Spinal cord (tissue), 10 donors: ENCODE measurements at places on chromosomes 4 and X.

GRCh38 chr4:157992038-157992705 lies 180.7 kb downstream of the GASK1B start:
- peak; percentile 88 for DNase-seq

DNA sequence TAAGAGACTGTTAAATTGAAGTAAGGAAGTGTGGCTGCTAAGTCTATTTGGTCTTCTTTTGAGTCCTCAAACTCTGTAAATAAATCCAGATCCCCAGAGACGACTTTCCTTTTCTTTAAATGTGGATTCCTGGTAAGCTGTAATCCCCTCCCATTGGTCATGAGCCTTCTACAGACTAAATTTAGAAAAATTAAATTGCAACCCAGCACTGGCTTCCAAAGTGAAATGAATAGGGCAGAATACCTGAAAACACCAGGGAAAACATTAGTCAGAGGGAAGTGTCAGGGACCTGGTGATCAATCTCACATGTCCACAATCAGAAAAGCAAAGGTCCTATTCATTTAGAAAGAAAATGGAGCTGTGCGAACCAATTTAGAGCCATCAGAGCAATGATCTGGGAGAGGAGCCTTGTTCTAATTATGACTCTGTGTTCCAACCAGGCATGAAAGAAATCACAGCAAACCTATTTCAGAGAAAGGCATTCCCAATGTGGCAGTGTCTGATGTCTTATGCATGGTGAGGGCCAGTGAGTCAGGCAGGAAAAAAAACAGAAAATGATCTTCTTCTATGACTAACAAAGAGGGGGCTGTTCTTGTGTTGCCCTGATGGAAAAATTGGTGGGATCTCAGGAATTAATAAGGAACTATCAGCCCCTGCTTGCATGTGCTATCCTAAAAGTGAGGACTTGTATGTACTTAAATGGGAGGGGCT lies 19.8 kb upstream of the CCDC149 start:
- peak; percentile 29 for DNase-seq

DNA sequence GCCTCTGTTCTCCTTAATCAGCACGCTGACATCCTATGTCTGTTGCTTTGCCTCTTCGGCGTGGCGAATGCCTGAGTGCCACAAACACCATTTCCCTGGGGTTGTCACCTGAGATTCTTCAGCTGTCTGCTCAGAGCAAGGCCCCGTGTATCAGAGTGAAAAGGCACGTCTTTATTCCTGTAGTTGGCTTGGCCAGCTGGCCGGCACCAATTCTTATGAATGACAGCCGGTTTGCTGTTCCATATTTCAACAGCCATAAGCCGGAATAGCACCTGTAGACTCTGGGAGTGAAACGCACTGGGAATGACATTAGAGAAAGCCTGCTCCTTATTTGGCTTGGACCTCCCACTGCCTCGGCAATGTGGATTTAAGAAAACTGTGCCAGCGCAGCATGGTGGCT lies 89.3 kb downstream of the MGST2 start:
- no peak for DNase-seq

DNA sequence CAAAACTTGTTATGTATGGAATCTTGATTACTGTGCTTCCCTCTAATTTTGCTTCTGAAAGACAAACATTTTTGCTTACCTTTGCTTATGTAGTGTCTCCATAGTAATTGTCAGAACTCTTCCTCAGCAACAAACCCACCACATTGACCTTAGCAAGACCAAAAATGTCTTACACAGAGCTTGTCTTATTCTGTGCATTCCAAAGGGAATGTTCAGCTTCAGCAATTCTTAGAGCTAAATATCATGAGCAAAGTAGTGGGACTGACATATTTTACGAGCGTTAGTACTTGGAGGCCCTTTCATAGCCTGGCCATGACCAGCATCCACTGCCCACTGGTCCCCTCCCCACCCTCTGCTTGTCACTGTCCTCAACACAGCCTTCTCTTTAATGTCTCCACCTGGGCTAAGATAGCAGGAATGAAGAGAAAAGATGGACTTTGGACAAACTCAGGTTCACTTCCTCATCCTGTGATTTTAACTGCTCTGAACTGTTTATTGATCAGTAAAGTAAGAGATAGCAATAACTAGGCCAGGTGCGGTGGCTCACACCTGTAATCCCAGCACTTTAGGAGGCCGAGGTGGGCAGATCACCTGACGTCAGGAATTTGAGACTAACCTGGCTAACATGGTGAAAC lies 15.5 kb upstream of the SH3D19 start:
- no peak for DNase-seq

GRCh38 chr4:1544861-1545281 lies 138.6 kb upstream of the NKX1-1 start:
- no peak for DNase-seq

- no peak for DNase-seq
These were observed 987 bp downstream of the FREM3 start for GRCh38 chr4:143699331-143700045.

GRCh38 chrX:110671068-110671803 lies 124.4 kb downstream of the CHRDL1 start:
- DNase-seq, result no peak
